ENCODE measurements at places on chromosomes 11 and 22. TPM values are rescaled to one million over a fixed set of nuclear protein-coding genes. Genes with fewer than 3 reads are reported as not detected.

CHRM1 gene
- total RNA-seq = not detected

BAIAP2L2 gene
- not detected for total RNA-seq

FAT3 gene
- total RNA-seq = 0.04 TPM

LTBP3 gene
- total RNA-seq = 4.2 TPM

YPEL4 gene
- 1.2 TPM for total RNA-seq

KCNK4 gene
- not detected for total RNA-seq

SDHD gene
- total RNA-seq = 214 TPM

MARK2 gene
- 10.1 TPM for total RNA-seq

MMP7 gene
- total RNA-seq = not detected

GALNT18 gene
- total RNA-seq = 5.0 TPM

TCN2 gene
- 6.1 TPM for total RNA-seq

CADM1 gene
- 35.4 TPM for total RNA-seq

C11orf65 gene
- total RNA-seq = 0.41 TPM

Data from H4 (cell line).